ENCODE measurements at places on chromosomes 12 and 14. TPM values are rescaled to one million over a fixed set of nuclear protein-coding genes. Genes with fewer than 3 reads are reported as not detected.

DNA sequence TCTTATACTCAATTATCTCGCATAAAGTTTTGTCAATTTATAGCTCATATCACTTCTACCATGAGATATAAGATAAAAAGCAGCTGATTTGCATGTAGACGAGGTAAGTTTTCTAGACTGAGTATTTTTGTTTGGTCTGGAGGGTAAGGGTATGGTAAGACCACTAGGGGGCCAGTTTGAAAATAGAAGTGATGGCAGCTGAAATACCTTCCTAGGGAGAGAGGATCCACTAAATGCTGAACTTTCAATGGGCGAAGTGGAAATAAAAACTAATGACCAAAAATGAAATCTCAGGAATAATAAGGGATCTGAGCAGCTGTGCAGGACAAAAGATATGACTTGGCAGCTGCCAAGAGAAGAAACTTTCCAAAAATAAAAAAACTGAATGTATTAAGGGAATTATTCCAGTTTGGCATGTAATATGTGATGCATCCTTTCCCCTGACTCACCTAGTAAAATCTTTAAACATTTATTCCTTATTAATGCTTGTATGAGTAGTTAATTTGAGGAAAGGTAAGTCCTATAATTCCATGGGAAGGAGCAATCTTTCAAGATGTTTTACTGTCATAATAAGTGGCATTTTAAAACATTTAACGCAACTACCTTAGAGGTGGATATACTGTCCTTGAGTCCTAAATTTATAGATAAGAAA is 754.5 kb downstream of the C12orf50 start:
- H3K4me3 ChIP-seq: no peak overlapping the region
- H3K4me1 ChIP-seq: no peaks in the 10 kb centered on the region
- no peak overlapping the region for H3K27ac ChIP-seq

DNA sequence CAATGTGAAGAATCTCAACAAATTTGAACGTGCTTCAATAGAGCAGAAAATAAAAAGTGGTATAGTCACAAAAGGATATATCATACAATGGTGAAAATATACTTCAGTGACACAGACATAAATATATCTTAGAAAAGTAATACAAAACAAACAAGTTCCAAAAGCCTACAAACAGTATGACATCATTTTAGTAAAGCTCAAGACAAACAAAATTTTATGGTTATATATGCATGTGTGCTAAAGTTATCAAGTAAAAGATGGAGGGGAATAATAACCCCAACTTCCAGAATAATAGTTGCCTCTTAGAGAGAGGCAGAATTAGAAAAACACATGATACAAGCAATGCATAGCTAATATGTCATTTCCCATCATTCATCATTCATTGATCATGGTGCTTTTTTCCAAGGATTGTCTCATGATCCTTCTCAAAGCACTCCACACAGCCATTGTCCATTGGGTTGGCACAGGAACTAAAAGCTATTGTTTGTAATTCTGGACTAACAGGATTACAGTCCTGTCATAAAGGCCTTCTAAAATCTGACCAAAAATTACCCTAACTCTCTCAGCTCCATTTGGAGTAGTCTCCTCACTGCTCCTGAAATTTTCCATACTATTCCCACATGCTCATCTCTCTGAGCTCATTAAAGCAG is 59.5 kb downstream of the IFNG-AS1 start:
- no peaks in the 10 kb centered on the region for H3K36me3 ChIP-seq
- no peaks in the 10 kb centered on the region for H3K27me3 ChIP-seq
- no peaks in the 10 kb centered on the region for H3K4me1 ChIP-seq
- no peak overlapping the region for H3K27ac ChIP-seq
- DNase-seq: no peak
- no peak overlapping the region for H3K4me3 ChIP-seq

DNA sequence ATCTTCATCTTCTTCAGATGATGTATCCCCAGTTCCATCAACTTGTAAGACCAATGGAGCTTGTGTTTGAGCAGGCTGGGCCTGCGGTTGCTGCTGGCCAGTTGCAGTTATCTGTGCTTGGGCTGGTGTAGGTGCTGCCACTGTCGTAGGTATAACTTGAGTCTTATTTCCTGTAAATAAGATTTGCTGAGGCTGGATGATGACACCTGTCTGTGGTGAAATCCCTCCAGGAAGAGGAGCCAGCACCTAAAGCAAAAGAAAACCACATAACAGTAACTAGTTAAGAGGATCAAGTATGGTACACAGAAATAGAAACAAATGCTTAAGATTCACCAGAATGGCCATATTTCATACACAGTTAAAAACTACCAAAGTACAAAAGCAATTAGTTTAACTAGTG is 28.2 kb downstream of the GTF2A1 start:
- H3K27ac ChIP-seq: no peak overlapping the region
- H3K27me3 ChIP-seq: peaks cover under 1% of the 10 kb centered on the region
- H3K36me3 ChIP-seq: no peaks in the 10 kb centered on the region
- DNase-seq: no peak
- no peak overlapping the region for H3K4me3 ChIP-seq
- peaks cover 7% of the 10 kb centered on the region for H3K4me1 ChIP-seq

DNA sequence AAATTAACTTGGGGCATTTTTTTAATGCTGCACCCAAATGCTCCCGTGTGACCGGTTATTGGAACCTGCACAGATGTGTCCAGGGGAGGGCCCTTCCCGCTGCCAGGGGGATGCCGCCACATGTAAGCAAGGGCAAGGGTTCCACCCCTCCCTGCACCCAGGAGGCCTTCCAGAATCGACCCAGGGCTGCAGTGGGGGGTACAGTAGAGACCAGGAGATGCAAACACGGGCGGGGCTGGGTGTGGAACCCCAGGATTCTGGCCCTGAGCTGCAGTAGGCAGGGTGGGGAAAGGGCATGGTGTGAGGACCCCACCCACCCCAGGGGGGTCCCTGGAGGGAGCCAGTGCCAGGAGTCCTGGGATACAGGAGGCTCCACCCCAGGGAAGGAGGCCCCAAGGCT is 54.1 kb downstream of the TNFAIP2 start:
- no peak for DNase-seq
- peaks cover 6% of the 10 kb centered on the region for H3K27me3 ChIP-seq
- no peaks in the 10 kb centered on the region for H3K4me1 ChIP-seq
- peaks cover 20% of the 10 kb centered on the region for H3K36me3 ChIP-seq
- no peak overlapping the region for H3K27ac ChIP-seq

- H3K4me1 ChIP-seq: peaks cover 2% of the 10 kb centered on the region
- peaks cover 6% of the 10 kb centered on the region for H3K27me3 ChIP-seq
- no peak overlapping the region for H3K27ac ChIP-seq
- DNase-seq: no peak
- peaks cover 28% of the 10 kb centered on the region for H3K36me3 ChIP-seq
- H3K4me3 ChIP-seq: no peak overlapping the region
Observed at GRCh38 chr14:68619790-68620574, 172.9 kb downstream of the ZFP36L1 start.

Gene SLC6A15
- total RNA-seq: 123 TPM

Gene RAB15
- 79.5 TPM for total RNA-seq

DNA sequence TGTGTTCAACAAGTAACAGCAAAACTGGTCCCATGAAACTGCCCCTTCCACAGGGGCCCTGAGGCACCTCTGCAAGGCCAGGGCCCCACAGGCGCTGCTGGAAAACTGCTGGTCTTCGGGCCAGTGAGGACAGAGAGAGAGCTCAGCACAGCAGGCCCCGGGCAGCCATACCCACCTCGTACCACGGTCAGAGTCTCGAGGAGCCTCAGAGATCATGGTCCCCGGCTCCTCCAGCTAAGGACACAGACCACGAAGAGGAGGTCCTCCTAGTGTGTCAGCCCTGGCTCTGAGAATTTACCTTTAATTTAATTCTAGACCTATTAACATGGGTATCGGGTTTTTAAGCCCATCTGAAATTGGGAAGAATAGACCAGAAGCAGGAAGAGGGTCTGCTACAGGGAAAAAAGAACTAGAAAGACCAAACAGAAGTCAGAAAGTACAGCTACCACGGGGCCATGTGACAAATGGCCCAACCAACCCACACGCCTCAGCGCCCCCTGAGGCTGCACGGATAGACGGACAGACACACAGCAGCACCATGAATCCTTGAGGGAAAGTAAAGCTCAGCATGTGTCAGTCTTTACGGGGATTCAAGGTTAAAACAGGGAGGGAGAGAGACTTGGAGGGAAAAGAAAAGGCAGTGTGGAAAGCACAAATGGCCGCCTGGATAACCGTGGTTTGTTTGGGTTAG is 22.9 kb downstream of the ANKRD9 start:
- H3K4me1 ChIP-seq: no peaks in the 10 kb centered on the region
- no peak for DNase-seq
- H3K4me3 ChIP-seq: no peak overlapping the region
- H3K27me3 ChIP-seq: peaks cover 3% of the 10 kb centered on the region
- peaks cover 16% of the 10 kb centered on the region for H3K36me3 ChIP-seq

DNA sequence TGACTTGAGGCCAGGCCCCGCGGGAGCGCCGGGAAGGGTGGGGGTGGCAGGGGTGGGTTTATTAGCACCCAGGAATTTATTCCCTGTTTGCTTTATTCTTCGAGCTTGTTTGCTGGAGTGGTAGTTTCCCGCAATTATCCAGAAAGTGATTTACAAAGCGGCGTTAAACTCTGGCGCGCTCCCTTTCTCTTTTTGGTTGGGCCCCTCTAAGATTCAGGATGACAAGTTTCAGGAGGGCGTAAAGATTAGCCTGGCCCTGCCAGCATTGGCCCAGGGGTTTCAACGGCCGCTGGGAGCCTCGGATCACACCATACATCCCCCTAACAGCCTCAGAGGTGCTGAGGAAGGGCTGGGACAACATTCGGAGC is 444 bp upstream of the NKX2-8 start:
- DNase-seq: no peak
- peak overlapping the region; percentile 30 for H3K4me3 ChIP-seq
- H3K4me1 ChIP-seq: peaks cover 2% of the 10 kb centered on the region
- H3K36me3 ChIP-seq: no peaks in the 10 kb centered on the region
- H3K27ac ChIP-seq: no peak overlapping the region

- no peaks in the 10 kb centered on the region for H3K36me3 ChIP-seq
- no peak overlapping the region for H3K27ac ChIP-seq
Observed at GRCh38 chr12:54596526-54596946, 8.1 kb upstream of the PPP1R1A start.

- peaks cover 6% of the 10 kb centered on the region for H3K4me1 ChIP-seq
- no peak overlapping the region for H3K4me3 ChIP-seq
- H3K27me3 ChIP-seq: no peaks in the 10 kb centered on the region
- H3K27ac ChIP-seq: no peak overlapping the region
- no peaks in the 10 kb centered on the region for H3K36me3 ChIP-seq
- DNase-seq: no peak
Observed at GRCh38 chr12:43982544-43982943, 146.7 kb downstream of the TMEM117 start.

Gene MUCL1
- not detected for total RNA-seq

DNA sequence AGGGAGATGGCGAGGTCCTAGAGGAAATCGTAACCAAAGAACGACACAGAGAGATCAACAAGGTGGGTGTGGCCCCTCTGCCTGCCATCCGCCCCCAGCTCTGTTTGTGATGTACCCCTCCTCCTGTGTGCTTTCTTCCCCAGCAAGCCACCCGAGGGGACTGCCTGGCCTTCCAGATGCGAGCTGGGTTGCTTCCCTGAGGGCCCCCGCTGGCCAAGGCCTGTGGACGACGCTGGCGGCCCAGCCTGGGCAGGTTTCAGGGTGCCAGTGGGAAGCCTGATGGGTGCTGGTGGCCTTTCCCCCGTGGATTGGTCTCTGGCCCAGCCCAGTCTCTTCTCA is 2.0 kb downstream of the ARL6IP4 start:
- no peak for DNase-seq
- H3K4me3 ChIP-seq: peak overlapping the region; percentile 87
- peaks cover 4% of the 10 kb centered on the region for H3K27me3 ChIP-seq
- H3K27ac ChIP-seq: no peak overlapping the region
- H3K36me3 ChIP-seq: no peaks in the 10 kb centered on the region
- H3K4me1 ChIP-seq: peaks cover 7% of the 10 kb centered on the region

GRCh38 chr12:2344885-2345284 is 292.1 kb downstream of the CACNA1C start:
- no peak overlapping the region for H3K27ac ChIP-seq
- H3K4me1 ChIP-seq: peaks cover 6% of the 10 kb centered on the region
- no peak for DNase-seq
- H3K27me3 ChIP-seq: peaks cover 2% of the 10 kb centered on the region

DNA sequence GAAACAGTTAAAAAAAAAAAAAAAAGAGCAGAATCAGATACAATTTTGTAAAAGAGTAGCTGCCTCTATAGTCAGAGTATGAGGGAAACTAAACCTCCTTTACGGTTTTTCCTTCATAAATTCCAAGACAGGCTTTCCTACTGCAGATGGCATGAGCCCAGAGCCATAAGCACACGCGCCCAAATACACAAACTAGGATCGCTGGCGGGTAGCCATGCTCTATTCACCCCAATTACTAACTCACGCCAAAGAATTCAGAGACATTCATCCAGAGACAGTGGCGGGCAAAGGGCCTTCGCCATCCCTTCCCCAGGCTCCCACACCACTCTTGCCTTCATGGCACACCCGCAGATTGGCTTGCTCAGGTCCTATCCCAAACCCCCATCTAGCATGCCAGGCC is 48.2 kb downstream of the MOK start:
- no peak for DNase-seq
- H3K27me3 ChIP-seq: peaks cover 2% of the 10 kb centered on the region
- no peaks in the 10 kb centered on the region for H3K4me1 ChIP-seq
- peaks cover 6% of the 10 kb centered on the region for H3K36me3 ChIP-seq

- no peaks in the 10 kb centered on the region for H3K36me3 ChIP-seq
- no peak for DNase-seq
- no peaks in the 10 kb centered on the region for H3K27me3 ChIP-seq
Observed at GRCh38 chr14:22122829-22123560, 449.4 kb upstream of the OR4E1 start.

Gene RNFT2
- total RNA-seq: 55.8 TPM

DNA sequence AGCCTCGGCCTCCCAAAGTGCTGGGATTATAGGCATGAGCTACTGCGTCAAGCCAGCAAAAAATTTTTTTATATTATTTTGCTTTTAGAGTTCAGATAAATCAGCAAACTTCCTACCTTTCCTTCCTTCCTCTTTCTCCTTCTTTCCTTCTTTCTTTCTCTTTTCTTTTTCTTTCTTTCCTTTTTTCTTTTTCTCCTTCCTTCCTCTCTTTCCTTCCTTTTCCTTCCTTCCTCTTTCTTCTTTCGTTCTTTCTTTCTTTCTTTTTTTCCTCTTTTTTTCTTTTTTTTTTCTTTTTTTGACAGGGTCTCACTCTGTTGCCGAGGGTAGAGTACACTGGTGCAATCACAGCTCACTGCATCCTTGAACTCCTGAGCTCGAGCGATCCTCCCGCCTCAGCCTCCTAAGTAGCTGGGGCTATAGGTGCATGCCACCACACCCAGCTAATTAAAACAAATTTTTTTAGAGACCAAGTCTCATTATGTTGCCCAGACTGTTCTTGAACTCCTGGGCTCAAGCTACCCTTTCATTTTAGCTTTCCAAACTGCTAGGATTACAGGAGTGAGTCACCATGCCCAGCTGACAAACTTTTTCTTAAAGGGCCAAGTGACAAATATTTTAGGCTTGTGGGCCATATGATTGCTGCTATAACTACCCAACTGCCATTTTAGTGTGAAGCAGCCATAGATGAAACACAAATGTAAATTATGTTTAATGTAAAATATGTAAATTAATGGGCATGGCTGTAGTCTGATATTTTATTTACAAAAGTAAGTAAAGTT is 7.1 kb upstream of the WASHC4 start:
- H3K36me3 ChIP-seq: peaks cover 6% of the 10 kb centered on the region
- no peaks in the 10 kb centered on the region for H3K27me3 ChIP-seq
- DNase-seq: no peak
- peaks cover 2% of the 10 kb centered on the region for H3K4me1 ChIP-seq

Gene FLVCR2
- total RNA-seq: not detected
